ENCODE measurements at places on chromosomes 12 and 14.

- DNase-seq: no peak
These were observed 12.5 kb downstream of the PACS2 start for GRCh38 chr14:105326891-105327694.

DNA sequence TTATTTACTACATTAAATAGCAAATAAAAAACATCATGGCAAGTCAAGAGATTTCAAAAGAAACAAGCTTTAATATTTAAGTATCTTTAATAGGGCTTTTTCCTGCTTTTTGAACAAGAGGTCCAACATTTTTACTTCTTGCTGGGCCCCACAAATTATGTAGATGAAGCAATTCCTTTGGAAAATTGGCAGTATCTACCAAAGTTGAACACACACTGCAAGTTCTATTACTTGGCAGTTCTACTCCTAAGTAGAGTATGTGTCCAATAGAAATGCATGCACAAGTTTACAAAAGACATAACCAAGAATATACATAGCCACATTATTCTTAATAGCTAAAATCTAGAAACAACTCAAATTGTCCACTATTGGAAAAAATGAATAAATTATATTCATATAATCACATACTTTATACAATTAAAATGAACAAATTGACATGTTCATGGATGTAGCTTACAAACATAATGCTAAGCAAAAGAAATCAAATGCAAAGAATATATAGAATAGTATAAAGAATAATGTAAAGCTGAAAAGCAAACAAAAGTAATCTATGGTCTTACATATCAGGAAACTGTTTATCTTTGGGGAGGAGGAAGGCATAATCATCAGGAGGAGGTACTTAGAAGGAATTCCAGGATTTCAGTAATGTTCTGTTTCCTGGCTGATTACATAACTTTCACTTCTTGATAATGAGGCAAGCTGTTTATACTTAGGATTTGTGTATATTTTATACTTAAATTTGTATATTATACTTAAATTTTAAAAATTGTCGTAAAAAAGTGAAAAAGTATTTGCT is 6.5 kb upstream of the TMBIM4 start:
- no peak for DNase-seq

DNA sequence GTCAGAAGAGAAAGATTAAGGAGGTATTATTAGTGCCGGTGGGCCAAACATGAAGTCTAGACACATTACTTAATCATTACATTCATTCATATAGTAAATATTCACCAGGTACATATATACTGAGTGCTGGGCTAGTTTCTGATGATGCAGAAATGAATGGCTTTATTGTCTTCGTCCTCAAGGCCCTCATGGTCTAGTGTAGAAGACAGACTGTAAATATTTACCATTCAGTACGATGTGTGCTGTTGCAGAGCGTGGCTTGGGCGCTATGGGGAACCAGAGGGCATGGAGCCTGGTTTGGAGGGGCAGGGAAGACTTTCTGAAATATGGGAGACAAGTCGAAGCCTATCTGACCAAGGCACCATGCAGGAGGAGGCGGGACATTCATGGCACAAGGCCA is 37.0 kb upstream of the TCL1B start:
- no peak for DNase-seq

DNA sequence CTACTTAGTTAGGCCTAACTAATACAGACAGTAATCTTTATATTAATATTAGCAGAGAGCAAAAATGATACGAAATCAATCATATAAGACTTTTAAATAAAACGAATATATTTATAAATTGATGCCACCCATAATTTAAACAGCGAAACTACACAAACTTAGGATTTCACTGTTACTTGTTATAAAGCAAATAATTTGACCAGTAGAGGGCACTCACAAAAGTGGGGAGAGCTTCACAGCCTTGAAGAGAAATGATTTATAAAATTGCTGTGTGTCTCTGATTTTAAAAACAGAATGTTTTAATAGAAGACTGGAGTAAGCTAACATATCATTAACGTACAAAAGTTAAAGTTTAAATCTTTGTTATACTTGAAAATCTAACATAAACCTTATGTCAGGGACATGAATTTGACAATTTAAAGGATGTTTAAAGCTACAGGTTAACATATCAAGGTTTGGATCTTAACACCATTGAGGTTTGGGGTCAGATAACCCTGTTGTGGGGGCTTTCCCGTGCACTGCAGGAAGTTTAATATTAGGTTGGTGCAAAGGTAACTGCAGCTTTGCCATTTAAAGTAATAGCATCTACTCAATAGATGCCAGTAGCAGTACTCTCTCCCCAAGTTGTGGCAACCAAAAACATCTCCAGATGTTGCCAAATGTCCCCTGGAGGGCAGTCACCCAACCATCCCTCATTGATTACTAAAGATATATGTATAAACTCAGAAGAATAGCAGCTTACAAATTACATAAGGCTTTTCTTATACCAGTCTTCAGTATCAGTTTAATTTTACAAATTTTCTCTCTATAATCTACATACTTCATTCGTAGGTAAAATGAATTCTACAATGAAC is 9.3 kb downstream of the KRAS start:
- DNase-seq: no peak

GRCh38 chr14:44963775-44964380 is 1.9 kb downstream of the TOGARAM1 start:
- DNase-seq: no peak

DNA sequence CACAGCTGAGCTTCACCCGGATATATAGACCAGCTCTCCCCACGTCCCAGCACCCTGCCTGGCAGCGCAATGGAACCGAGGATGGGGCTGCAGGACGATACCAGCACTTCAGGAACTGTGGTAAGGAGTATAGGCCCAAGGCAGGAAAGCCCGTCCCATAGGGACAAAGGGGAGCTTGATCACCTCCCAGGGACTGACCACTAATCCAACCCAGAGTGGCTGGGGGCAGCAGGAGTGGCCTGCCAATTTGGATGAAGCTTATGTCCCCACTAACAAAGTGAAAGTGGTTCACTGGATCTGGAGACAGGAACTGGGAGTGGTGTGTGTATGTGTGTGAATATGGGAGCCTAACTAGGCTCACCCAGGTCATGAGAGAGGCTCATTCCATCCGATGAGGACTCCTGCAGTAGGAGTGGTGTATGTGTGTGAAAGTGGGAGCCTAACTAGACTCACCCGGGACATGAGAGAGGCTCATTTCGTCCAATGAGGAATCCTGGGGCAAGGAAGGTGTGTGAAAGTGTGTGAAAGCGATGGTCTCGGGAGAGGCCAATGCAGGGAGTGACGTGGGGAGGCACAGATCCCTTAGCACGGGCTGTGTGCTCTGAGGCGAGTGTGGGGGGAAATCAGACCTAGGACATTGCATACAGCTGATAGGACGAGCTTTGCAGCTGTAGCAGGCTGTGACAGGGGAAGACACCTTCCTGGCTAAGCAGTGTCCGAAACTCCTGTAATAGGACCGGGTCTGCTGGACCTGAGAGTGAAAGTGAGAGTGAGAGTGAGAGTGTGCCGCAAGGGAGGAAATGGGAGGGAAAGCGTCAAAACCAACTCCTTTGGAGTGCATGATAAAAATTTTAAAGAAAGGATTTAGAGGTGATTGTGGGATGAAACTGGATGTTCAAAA is 25.7 kb downstream of the KLRK1 start:
- no peak for DNase-seq

DNA sequence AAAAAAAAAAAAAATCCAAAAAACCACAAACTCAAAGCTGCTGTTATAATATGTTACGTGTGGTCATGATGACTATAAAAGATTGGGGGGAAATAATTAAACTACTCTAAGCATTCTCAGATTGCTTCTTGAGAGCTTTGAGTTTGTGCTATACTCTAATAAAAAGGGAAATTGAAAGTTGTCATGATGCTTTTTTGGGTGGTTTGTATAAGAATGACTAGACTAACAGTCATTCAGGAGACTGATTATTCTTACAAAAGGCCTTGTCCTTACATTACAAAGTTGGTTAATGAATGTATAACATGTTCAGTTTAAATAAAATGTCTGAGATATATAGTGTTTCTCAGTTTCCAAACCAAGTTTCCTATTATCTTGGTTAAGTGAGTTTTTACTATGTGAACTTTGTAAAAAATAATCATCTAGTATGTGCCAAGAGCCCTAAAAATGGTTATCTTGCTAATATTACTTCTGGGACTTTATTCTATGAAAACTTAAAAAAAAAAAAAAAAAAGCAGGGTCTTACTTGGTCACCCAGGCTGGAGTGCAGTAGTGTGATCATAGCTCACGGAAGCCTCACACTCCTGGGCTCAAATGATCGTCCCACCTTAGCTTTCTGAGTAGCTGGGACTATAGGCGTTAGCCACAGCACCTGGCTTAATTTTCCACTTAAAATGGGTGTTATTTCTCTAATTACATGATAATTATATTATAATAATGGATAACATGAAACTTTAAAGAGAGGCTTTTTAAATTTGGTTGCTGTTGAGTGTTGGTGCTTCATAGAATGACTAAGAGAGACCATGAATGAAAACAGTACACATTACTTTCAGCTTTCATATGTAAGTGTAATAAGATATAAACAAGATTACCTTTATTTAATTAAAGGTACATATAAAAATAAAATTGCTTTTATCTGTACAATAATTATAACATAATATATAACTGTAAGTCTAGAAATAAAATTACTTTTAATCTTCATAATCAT is 459.6 kb upstream of the RGS6 start:
- no peak for DNase-seq

DNA sequence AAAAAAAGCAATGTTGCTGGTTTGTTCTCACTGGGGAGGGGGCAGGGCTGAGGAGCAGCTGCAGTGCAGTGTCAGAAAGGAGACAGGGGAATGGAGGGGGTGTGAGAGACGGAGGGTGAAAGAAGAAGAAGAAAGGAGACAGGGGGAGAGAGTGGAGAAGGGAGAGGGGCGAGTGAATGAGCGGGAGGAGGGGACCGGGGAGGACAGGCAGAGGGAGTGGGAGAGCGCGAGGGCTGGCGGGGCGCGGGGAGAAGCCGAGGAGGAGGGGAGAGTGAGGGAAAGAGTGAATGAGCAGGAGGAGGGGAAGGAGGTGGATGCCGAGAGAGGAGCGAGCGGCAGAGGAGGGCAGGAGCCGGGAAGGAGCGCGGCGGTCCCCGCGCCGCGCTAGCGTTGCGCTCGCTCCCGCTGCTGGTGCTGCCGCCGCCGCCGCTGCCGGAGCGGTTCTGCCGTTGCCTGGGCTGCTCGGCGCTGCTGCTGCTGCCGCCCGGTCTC is at the start of gene NOVA1:
Gene NOVA1 (minus strand): TSS at position 445 of the 492 bp plus-strand sequence. CDS start 597 bp downstream, outside the sequence.
- no peak for DNase-seq

GRCh38 chr14:73477618-73478266 is 13.0 kb upstream of the RIOX1 start:
- no peak for DNase-seq

GRCh38 chr14:61527325-61528100 is 167.8 kb upstream of the HIF1A start:
- no peak for DNase-seq

DNA sequence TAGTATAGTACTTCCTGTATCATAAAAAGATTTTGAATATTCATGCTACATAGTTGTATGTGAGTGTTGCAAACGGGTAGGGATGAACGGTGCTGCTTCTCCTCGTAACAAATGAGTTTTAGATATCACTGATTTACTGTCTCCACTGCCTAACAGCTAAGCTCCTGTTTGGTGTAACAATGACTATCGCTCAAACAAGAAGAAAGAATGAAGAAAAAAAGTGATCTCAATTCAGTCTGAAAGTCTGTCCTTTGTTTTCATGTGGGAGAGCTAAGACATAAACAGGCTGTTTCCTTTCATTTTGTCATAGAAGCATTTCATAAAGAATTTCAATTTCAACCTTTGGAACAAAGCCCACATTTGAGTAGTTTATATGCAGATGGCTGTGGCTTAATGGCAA is 26.1 kb upstream of the RTRAF start:
- DNase-seq: no peak

- no peak for DNase-seq
These were observed 23.1 kb upstream of the HELB start for GRCh38 chr12:66279123-66279712.

GRCh38 chr14:102285106-102285505 is 19.9 kb downstream of the MOK start:
- no peak for DNase-seq

GRCh38 chr12:26118308-26118707 is 6.5 kb downstream of the BHLHE41 start:
- no peak for DNase-seq

- no peak for DNase-seq
These were observed 1.8 kb downstream of the PARP11 start for GRCh38 chr12:3871356-3871755.
